M059J (cell line): ENCODE measurements at places on chromosomes 7 and 10. TPM values are rescaled to one million over a fixed set of nuclear protein-coding genes. Genes with fewer than 3 reads are reported as not detected.

- DNase-seq = no peak
These were observed 1.0 kb downstream of the LRRC17 start for GRCh38 chr7:102913826-102914225.

Gene ADCYAP1R1
- total RNA-seq = not detected in 2 replicates

GRCh38 chr7:32765185-32765584 is 126.4 kb downstream of the KBTBD2 start:
- no peak for DNase-seq

- DNase-seq = no peak
These were observed 194.9 kb downstream of the SDK1 start for GRCh38 chr7:3495954-3496353.

DNA sequence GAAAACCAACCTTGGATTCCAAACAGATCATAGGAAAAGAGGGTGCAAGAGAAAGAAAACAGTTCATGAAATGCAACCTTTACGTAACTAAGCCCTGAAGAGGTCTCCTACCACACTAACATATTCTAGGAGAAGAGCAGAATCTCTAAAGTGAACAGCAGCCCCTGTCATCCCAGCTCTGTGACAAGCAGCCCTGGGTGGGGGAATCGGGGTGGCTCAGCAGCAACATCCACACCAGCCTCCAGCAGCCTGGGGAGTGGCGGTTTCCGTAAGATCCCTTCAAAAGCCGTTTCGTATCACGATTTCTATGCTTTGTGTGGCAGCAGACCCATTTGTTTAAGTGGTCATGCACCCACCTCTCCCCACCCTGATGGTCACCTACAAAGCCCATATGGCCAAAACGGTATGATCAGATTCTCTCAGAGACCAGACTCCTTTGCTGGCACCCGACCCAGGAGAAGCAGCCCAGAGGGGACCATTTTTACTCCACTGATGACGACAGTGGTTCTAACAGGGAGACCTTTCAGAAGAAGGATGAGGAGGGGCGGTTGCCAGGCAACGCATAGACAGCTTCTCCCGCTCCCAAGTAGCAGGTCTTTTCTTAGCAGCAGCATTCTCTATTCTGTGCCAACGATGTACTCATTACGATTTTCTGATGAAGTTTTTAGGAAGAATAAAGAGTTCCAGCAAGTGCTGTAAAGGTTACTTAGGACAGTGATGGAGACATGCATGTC is 300.6 kb downstream of the DNAJB6 start:
- DNase-seq = no peak

Gene ANKRD1
- total RNA-seq = 32.4 and 40.0 TPM in 2 replicates

DNA sequence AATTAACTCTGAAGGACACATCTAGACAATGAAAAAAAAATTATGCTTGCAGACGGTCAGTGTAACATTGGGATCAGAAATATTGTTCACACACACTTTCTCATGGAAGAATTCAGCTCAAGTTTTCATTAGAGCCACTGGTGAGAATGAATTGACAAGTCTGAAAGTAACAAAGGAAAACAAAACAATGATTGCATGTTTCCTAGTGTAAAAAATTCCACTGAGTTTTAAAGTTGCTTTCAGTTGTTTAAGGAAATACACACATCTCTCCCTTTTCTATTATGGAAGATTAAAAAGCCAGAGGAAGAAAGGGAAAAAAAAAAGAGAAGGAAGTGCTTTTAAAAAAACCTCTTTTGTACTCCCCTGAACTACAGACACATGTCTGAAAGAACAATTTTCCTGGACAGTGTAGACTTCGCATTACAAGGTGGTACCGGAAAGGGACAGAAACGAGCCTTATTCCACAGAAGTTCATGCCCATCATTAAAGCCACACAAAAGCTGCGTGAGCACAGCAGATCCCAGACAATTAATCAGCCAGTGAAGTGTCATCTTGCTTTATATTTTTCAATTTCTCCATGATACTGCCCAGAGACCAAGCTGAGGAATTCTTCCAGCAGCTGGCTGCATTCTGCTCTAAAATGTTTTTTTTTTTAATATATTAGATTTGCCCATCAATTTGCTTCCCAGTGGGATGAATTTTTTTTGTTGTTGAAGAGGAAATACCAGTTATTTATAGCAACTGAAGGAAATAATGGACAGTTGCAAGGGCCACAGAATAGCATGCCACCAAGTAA is 294.8 kb downstream of the DOCK4 start:
- no peak for DNase-seq

- peak; percentile 80 for DNase-seq
These were observed 605.1 kb downstream of the SORCS1 start for GRCh38 chr10:106559442-106559841.

- no peak for DNase-seq
These were observed 23.7 kb downstream of the PHTF2 start for GRCh38 chr7:77822269-77822668.

DNA sequence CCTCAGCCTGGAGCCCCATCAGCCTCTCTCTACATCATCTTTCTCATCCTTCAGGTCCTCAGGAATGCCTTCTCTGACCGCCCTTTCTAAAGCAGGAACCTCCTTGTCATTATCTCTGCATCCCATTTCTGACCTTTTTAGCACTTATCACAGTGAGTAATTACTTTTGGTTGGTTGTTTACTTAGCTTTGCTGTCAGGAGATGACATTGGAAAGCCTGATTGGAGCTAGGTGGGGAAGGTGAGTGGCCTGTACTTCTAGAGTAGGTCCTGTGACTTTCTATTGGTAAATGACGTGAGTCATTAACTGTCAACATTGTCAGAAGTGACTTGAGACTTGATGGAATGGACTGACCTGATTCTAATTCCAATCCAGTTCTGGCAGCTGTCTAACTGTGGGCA is 9.3 kb upstream of the SLC25A13 start:
- DNase-seq = no peak

Gene SPDYE2
- total RNA-seq = not detected in 2 replicates

Gene KIAA1217
- total RNA-seq = 1.5 and 2.7 TPM in 2 replicates

Gene ARHGEF35
- total RNA-seq = not detected in 2 replicates

DNA sequence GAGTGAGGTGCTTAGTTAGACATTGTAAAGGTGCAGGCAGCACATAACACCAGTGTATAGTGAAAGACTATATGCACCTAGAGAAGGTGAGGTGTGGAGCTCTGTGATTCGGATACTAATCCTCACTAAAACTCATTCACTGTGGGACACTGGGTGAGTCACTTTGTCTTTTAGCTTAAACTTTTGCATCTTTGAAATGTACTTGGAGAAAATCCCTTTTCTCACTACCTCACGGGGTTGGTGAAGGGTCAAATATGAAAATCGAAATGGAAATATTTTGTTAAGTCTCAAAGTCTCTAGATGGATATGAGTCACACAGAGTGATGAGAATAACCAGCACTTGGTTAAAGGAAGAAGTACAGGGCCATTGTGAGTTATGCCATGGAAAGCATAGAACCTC is 38.0 kb downstream of the MDFIC start:
- DNase-seq = no peak

GRCh38 chr10:106959521-106959920 is 205.0 kb downstream of the SORCS1 start:
- no peak for DNase-seq

Gene ELN
- total RNA-seq = 26.2 and 65.2 TPM in 2 replicates

Gene FAM185A
- 4.6 and 8.3 TPM in 2 replicates for total RNA-seq

DNA sequence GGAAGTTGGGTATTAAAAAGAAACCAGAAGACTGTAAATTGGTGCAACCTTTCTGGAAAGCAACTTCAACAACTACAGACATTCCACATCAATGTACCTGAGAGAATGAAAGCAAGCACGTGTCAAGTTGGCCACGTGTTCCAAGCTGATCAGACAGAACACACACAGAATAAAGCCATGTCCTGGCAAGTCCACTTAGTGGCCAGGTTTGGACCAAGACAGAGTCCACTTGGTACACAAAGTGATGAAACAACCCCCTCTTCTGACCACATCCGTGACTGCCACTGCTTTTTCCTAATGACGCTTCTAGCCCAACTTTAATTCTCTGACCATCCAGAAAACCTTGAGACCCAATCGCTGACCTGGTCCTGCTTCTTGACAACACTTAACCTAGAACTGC is 109.4 kb downstream of the ABLIM1 start:
- peak; percentile 63 for DNase-seq

Gene RGS10
- total RNA-seq = 18.6 and 32.4 TPM in 2 replicates

DNA sequence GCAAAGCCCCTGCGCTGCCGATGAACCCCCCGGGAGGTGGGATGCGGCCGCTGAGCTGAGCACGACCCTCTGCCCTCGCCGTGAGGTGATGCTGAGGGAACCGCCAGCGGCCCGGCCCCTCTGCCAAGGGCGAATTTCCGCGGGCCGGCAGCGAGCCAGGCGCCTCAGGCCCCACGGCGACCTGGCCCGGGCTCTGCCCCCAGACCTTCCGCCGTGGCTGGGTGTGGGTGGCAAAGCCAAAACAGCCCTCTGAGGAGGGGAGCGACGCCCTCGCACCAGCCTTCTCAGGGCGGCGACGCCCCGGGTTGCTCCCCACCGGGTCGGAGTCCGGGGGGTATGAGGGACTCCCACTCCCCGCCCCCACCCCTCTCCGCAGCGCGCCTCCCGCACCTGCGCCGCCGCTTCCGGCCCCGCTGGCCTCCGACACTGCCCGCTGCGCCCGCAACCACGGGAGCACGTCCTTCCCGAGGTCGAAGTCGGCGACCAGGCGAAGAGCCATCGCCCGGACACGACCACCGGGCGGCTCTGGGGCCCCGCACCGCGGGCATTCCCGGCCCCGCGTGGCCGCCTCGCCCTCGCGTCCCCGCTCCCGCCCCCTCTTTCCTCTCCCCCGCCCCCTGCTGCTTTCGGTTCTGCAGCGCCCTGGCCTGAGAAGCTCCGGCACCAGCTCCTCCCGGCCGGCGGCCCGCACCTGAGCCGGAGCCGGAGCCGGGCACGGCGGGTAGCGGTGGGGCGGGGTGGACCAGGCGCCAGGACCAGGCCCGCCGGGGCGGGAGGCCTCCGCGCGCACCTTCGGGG is at the start of gene GSAP:
TSS of gene GSAP (minus strand) at position 527 of the 798 bp plus-strand sequence. CDS start at position 499, 28 bp downstream.
- peak; percentile 67 for DNase-seq

DNA sequence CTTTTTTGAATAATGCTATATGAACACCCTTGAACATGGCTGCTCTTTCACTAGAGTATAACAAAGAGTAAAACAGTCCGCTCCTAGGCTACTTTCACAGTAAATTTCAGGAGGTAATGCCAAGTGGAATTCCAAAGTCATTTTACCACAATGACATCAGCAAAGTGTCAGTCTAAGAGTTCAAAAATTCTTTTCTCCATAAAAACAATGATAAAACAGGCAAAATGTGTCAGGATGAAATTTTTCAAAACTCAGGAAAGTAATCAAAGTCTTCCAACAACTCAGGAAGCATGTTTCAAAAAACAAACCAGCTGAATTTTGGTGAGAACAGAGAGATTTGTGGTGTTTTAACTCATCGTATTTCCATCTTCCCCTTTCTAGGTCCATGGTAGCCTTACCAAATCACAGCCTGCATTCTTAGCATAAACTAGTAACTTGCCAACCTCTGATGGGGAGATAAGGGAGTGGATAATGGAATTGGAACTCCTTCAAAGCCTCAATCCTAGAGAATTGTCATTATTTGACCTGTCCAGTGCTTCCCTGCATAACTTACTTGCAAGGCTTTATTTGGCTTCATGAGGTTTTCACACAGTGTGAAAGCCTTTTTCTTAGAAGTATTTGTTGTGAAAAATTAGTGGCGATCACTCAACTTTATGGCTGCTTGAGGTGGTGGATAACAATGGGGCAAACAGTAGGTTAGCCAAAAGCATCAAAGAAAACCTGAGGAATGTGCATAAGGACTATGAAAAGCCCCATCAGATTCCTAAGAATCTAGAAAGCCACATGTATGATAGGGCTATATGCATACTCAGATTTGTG is 302.7 kb downstream of the HDAC9 start:
- DNase-seq = peak; percentile 91

DNA sequence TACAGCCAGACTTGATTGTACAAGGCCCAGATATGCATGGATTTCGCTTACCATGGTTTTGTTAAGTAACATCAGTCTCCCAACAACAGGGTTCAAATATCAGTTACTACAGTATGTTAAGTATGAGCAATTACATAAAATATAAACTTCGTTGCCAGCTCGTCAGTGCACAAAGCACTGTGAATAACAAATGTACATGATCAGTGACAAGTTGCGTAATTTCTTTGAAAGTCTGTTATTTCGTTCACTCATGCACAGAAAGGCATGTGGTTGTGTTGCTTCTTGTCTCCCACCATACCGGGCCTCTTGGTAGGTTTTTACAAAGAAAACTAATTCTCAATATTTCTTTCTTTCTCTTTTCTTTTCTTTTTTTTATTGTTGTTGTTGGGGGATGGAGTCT is 12.5 kb upstream of the ZNF487 start:
- DNase-seq = no peak

DNA sequence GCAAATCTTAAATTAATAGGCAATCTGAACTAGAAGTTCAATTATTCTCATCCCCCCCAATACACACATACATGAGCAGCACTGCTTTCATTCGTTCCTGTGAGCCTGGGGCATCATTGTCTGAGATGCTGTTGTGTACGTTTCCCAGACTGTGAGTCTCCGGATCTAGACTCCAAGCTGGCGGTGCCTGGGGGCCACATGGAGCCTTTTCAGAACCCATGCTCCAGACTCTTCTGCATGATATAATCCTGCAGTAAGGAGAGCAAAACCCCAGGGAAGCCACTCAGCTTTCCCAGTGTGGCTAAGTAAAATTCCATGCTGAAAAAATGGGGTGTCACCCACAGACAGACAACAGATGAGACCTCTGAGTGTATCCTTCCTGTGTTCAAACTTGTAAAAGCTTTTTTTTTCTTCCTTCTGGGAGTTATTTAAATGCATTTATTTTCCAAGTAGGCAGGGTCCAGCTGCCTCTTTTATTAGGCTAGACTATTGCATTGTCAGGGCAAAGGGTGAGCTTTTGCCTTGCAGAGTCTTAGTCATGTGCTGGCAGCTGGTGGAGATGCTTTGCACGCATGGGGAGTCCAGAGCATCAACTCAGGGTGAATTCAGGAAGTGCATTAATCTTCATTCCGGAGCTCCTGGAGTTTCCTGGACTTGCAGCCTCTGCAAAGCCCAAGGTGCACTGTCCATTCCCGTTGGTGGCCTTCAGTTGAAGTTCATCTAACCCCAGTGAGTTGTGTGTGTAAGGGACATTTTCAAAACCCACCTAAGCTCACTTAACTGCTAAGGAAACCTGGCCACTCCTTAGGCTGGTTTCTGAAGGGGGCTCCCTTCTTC is 185.7 kb upstream of the ADO start:
- peak; percentile 93 for DNase-seq

Gene SPDYE16
- 0.17 and 0.22 TPM in 2 replicates for total RNA-seq

DNA sequence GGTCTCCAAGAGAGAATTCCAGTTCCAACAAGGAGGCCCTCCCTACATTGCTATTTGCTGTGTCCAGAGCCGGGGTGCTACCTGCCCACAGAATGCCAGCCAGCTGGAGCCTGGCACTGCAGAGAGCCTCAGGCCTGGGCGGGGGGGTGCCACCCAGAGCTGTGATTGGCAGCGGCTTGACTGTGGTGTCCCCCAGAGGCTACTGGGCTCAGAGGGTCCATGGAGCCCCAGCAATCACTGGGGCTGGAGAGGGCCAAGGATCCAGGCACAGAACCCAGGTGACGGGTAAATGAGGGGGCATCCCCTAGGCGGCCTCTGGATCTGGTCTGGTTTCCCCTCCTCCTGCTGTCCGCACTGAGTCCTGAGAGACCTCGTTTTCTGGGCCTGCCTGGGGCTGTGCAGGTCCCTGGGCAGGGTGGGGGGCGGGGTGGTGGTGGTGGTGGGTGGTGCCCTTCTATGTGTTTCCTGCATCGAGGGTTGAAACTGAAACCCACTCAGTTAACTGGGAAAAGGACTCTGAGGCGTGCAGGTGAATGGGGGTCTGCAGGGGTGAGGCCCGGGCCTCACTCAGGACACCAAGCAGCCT is 12.6 kb downstream of the DPYSL4 start:
- DNase-seq = no peak
